Brain (organoid and tissue), 16 donors: ENCODE measurements at places on chromosomes 4 and X.
A peak's percentile ranks its signal among the peaks of the same experiment; 100 is the strongest.

DNA sequence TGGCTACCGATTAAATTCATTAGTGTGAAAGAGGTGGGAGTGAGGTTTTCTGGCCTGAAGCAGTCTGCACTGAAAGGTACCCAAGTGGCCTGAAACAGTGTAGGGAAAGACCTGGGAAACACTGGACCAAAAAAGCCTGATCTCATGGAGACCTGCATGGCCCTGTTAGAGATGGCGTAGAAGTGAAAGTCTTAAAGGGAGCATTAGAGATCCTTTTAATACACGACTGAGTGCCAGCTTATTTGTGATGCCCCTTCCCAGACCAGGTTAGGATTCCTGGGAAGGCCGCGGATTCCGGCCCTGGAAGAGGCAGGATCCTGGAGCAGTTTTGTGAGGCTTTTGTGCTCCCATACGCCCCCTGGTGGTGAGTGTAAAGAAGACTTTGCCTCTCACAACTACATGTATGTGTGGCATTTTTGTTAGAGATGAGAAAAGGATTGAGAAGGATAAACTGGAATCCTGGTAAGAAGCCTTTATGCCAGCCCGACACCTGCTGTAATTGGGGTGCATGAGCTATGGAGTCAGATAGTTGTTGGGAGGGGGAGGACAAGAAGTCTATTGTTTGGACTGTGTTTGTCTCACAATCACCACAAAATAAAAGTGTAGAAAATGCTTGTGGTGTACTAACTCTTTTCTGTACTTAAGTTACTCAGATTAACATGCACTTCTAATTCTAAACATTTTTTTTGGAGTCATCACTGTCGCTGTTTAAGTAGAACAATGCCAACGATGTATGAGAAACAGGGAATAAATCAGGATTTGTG lies 54.0 kb downstream of the JADE1 start:
- peak; percentile 86 for DNase-seq

DNA sequence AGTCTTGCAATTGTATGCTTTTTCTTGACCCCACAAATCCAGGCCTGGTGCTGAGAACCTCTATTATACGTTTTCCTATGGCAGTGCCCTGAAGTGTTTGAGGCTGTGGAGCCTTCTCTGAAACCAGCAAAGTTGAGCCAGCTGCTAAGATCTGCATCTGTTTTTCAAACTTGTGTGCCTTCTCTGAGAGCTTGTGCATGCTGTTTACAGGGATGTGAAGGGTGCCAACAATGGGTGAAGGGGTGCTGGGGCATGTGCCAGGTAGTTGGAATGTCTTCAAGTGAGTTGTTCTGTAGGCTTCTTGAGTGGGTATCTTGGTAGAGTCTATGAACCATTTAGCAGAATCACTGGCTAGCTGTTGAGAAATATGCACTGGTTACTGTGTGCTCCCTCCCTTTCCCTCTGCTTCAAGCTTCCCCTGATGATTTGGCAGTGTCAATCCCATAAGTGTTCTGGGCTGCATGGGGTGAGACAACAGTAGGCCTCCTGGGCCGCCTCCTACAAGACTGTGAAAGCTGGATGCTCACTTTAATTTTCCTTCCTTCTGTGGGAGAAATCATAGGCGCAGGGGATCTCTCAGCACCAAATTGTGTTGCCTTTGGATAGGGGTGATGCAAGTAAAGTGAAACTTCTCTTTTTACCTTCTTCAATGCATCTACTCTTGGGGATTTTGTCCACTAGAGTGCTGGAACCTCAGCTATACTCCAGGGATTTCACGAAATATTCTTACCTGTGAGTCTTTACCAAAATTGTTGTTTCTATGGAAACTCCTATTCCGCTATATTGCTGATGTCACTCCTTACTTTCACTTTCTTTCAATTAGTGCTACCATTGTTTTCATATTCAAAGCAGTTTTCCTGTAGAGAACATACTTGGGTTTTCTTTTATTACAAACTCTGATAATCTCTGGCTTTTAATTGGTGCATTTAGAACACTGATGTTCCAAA lies 30.0 kb downstream of the ITM2A start:
- no peak for DNase-seq

GRCh38 chrX:84156821-84157220 lies 31.2 kb downstream of the RPS6KA6 start:
- no peak for DNase-seq

GRCh38 chr4:54233697-54234496 lies 4.8 kb downstream of the PDGFRA start:
- DNase-seq, result peak; percentile 92

DNA sequence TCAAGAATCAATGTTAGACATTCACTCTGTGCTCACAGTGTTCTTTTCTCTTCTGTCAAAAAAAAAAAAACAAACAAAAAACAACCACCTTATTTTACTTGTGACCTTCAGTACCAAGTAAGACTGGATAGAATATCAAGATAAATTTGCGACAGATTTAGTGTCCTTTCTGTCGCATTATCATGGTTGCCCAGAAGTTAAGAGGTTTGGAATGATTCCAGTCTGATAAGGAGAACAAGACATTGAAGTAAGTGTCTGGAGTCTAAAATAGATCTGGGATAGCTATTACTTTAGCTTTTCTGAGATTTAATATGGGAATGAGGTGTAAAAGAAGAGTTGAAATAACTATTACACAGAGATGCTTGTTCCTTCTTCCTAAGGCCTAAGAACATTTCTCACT lies 31.7 kb downstream of the SNCA start:
- DNase-seq, result no peak

- no peak for DNase-seq
Observed at GRCh38 chr4:26197018-26197779, 123.6 kb upstream of the RBPJ start.

GRCh38 chrX:137575596-137576255 lies 9.8 kb downstream of the ZIC3 start:
- DNase-seq, result no peak

DNA sequence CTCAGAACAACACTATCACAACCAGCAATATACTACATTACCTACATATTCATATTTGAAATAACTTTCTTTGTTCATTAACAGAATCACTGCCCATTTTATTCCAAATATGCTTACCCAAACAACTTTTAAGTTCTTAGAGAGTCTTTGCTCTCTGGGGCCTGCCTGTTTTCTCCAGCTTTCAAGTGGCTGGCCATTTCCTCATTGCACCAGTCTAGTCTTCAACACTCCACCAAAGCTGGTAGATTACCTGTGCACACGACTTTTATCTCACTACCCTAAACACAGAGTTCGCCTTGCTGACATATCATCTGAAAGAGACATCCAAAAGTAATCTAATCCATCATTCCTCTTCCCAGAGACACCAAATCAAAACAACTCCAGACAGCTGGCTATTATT lies 66.2 kb downstream of the PRDM5 start:
- no peak for DNase-seq

- DNase-seq, result no peak
Observed at GRCh38 chrX:57951666-57952319, 41.5 kb upstream of the ZXDA start.

DNA sequence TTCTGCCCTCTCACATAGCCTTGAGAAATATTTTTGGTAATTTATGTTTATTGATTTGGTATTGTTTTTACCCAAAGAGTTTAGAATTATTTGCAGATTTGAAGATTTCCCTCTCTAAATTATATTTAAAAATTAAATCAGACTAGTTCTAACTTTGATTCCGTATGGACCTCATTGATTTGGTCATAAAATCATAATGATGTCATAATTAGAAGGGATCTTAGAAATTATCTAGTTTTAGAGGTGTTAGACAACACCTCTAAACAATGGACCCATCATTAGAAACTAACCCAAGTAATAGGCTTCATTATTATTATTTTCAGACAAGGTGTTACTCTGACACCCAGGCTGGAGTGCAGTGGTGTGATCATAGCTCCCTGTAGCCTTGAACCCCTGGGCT lies 24.1 kb downstream of the DLG3 start:
- DNase-seq, result no peak

GRCh38 chr4:38572793-38573192 lies 91.2 kb upstream of the KLF3 start:
- no peak for DNase-seq
